ENCODE measurements at places on chromosomes 12 and 14.
A peak's percentile ranks its signal among the peaks of the same experiment; 100 is the strongest.

- no peak for DNase-seq
Observed at GRCh38 chr12:53115891-53116648, 12.8 kb downstream of the SOAT2 start.

DNA sequence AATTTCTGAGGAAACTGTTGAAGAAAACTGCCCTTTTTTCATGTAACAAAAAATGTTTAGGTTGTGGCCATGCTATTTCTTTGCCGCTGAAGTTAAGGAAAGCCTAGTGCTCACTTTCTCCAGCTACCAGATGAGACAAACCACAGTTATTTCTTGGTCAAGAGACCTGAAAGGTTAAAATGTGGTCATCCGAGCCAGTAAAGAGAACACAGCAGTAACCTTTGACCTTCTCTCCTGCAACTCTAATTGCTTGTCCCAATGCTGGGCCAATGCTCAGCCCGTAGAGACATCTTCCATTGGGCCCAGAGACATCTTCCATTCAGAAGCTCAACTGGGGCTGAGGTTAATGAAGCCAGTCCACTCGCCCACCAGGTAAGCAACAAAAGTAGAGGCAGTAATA lies 109.8 kb upstream of the CPSF6 start:
- no peak for DNase-seq

GRCh38 chr14:89613260-89614008 lies 196.4 kb upstream of the FOXN3 start:
- DNase-seq = no peak

GRCh38 chr14:86772075-86772474 lies 1220.9 kb downstream of the GALC start:
- no peak for DNase-seq

- DNase-seq = no peak
Observed at GRCh38 chr12:39915249-39915648, 190.6 kb downstream of the SLC2A13 start.

GRCh38 chr14:24113379-24113800 lies 1.2 kb upstream of the DCAF11 start:
- no peak for DNase-seq

DNA sequence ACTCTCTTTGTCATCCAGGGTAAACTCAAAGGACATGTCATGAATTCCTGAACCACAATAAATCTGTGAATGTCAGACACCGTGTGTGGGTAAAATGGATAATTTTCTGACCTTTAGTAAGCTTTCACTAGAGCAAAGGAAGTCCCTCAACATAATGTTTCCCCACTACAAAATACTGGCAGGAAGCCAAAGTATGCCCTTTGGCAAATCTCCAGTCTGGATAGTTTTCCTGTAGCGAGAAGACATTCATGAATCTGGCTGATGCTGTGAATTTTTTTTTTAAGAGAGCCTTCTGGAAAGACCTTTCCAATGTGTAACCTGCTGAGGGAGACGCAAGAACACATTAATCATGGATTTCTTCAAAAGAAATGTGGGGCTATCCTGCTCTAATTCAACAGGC lies 389.6 kb upstream of the DDHD1 start:
- DNase-seq = no peak

DNA sequence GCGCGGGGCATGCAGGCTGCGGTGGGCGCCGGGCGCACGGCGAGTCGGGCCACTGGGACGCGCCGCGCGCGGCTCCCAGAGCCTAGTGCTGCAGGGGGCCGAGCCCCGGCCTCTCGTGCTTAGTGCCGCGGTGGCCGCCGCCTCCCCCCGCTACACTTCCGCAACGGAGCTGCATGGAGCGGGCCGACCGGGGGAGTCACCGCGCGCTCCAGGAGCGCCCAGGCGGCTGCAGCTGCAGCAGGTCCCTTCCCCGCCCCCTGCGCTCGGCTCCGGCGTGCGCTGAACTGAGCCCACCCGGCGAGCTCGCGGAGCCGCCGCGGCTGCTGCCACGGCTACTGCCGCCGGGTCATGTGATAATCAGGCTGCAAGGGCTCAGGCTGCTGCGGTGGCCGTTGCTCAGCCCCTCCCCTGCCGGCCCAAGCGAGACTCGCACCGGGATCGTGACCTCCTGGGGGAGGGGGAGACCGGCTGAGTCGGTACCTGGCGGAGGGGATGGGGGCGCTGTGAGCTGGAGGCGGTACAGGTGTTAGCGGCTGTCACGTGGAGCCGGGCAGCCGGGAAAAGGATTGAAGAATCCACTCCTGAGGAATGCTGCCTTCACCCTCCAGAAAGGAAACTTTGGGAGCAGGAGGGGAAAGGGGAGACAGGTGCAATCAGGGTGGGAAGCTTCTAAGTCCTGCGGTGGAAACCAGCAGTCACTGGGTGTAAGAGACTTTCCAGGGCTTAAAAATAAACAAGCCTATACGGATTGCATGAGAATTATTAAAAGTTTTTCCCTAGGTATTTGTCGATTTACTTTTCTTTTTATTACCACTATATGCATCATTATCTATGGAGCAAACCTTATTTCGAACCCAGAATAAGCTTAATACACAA lies at the start of gene PPM1H:
PPM1H (minus strand) TSS at position 352 of the 876 bp plus-strand sequence. CDS start 414 bp downstream, outside the sequence.
- no peak for DNase-seq

GRCh38 chr14:103908580-103908979 lies 19.7 kb upstream of the TDRD9 start:
- no peak for DNase-seq

GRCh38 chr12:74619084-74619483 lies 81.4 kb downstream of the ATXN7L3B start:
- no peak for DNase-seq

DNA sequence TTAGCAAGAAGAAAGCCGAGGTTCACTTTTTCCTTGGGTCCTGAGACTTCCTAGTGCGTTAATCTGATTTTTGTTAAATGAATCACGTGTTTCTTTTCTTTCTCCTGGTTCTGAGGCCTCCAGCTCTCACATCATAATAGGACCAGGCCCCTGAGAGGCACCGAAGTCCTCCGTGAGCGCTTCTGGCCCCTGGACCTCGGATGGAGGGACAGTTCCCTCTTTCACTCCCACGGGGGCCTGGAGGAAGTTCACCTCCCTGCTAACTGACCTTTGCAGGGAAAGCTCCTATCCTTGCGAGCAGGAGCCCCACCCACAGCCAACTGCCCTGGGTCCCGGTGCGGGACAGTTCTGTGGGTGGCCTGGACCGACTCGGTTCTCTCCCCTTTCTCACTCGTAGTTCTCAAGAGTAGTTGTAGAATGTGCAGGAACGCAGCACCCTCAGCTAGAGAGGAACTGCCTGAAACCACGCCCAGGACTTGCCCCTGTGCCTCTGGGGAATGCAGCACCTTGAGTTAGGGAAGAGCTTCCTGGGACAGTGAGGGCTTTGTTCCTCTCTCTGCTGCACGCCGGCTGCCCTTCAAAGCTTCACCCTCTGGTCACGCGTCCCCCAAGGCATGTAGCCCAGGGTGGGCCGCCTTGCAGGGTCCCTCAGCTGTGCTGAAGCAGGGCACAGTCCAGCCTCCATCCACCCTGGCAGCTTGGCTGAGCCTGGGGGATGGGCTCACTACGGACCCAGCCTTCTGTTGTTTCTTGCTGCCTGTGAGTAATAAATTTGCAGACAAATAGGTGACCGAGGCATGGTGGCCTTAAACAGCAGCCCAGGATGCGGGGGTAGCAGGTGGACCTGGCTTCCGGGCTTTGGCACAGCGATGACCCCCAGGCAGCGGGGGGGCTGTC lies 264.6 kb downstream of the ADGRD1 start:
- DNase-seq = no peak

GRCh38 chr14:52917735-52918134 lies 33.1 kb downstream of the FERMT2 start:
- DNase-seq = no peak

DNA sequence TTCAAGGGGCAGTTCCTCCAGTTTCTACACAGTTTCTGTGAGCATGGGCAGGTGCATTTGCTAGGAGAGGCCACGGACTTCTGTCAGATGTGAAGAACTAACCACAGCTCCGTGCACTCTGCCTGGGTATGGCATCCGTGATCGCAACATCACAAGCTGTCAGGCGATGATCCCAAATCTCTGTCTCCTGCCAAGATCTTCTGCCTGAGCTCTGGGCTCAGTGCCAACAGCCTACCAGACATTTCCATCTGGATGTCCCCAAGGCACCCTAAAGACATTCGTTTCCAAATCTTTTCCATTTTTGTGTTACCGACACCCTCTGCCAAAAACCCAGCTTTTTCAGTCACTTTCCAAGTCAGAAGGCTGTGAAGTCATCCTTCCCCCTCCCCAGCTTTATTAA lies 292.1 kb downstream of the GLT1D1 start:
- DNase-seq = no peak

GRCh38 chr14:49940808-49941421 lies 48.0 kb downstream of the ARF6 start:
- DNase-seq = no peak

- no peak for DNase-seq
Observed at GRCh38 chr12:45878630-45879255, 111.6 kb downstream of the SCAF11 start.

- no peak for DNase-seq
Observed at GRCh38 chr12:107655281-107656065, 30.1 kb upstream of the PWP1 start.

GRCh38 chr12:40157336-40157735 lies 51.5 kb upstream of the SLC2A13 start:
- no peak for DNase-seq

DNA sequence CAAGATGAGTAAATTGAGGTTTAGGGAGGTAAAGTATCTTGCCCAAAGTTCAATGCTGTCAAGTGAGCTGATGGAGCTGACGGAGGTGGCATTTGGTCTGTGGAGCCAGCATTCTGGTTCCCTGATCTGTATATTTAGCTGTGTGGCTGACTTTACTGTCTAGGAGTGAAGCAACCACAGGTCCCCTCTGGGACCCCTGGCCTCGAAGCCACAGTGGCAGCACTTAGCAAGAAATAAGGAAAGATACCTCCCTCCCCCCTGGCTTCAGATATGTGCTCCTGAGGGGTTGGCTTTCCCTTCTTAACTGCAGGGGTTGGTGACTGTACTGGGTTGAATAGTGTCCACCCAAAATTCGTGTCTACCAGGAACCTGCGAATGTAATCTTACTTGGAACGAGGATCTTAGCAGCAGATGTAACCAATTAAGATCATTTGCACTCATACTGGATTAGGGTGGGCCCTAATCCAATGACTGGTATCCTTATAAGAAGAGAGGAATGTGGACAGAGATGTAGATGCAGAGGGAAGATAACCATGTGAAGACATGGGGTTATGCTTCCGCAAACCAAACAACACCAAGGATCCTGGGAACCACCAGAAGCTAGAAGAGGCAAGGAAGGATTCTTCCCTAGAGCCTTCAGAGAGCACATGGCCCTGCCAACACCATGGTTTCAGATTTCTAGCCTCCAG lies 2.0 kb upstream of the ACVR1B start:
- peak; percentile 56 for DNase-seq

DNA sequence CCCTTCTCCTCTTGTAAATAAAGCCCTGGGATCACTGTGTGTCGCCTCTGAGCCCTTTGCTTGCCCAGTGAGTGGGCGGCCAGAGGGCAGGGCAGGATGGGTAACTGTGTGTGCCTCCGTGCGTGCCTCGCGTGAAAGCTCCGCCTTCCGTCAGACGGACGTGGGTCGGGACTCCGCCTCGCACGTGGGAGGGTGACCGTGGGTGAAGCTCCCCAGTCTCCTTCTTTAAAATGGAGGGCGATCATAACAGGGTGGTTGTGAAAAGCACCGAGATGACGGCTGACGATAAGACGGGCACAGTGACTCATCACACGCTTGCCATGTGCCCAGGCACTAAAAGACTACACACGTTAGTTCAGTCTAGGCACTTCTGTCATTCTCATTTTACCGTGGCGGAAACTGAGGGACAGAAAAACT lies 9.2 kb downstream of the PHB2 start:
- DNase-seq = no peak

DNA sequence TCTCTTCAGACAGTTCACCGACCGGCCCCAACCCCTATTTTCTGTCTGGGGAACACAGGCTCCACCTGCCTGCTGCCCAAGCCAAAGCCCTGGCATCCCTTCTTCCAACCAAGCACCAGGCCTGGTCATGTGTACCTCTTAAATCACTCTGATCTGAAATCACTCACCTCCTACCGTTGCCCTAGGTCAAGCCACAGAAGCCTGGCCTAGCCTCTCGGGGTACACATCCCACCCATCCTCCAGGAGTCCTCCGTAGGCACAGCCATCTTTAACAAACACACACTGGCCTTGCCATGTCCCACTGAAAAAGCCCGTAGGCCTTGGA lies 81.8 kb downstream of the IRF2BPL start:
- DNase-seq = no peak

- no peak for DNase-seq
Observed at GRCh38 chr12:122845041-122845864, 10.0 kb downstream of the HIP1R start.

DNA sequence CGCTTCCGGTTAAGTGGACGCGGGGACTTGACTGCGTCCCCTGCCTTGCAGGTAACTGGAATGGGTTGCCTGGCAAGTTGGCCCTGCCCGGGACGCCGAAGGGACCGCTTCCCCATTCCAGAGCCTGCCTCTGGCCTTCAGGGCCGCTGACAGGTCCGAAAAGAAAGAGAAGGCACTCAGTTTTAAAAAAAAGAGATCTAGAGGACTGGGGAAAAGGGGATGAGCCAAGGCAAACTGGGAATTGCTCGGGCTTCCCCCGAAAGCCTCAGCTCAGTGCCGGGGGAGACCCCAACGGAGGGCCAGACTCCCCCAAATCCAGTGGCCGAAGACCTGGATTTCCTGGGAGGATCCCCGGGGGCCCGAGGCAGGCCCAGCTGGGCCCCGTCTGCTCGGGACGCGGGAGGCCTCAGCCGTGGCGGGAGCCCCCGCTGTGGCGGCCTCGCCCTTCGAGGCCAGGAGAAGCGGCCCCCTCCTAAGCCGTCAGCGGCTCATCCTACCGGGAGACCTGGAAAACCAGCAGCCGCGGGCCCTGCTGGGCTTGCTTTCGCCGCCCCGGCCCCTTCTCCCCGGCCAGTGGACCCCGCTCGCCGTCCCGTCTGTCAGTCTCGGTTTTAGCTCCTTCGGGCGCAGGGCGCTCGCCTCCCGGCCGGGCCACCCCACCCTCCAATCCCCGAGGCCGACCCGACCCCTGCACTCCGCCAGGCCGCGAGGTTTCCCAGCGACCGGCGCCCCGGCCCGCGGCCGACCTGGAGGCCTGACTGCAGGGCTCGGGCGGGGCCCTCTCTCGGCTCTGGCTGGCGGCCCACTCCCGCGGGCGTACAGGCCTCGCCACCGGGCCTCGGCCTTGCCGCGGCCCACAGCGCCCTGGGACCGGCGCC lies 12.5 kb downstream of the OTX2 start:
- DNase-seq = no peak

GRCh38 chr12:129762436-129762835 lies 141.4 kb downstream of the TMEM132D start:
- DNase-seq = no peak

- DNase-seq = no peak
Observed at GRCh38 chr12:21764065-21764464, 10.4 kb downstream of the KCNJ8 start.

DNA sequence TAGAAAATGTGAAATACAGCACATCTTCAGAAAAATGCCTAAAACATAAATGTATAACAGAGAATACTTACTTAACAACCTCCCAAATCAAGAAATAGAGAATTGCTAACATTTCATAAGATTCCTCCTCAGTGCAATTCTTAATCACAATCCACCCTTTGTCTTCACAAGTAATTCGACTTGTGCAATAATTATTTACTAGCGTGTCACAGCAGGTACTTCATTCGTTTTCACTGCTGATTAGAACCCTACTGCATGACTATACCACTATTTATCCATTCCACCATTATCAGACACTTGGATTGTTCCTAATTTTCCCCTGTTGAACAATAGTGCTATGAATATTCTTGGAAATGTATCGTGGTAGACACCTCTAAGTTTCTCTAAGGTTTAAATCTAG lies 64.9 kb upstream of the BBS10 start:
- no peak for DNase-seq
